ENCODE measurements at places on chromosomes 6 and 20. TPM values are rescaled to one million over a fixed set of nuclear protein-coding genes. Genes with fewer than 3 reads are reported as not detected.

GRCh38 chr6:95274686-95275235 is 302.6 kb upstream of the MANEA start:
- DNase-seq: no peak

DNA sequence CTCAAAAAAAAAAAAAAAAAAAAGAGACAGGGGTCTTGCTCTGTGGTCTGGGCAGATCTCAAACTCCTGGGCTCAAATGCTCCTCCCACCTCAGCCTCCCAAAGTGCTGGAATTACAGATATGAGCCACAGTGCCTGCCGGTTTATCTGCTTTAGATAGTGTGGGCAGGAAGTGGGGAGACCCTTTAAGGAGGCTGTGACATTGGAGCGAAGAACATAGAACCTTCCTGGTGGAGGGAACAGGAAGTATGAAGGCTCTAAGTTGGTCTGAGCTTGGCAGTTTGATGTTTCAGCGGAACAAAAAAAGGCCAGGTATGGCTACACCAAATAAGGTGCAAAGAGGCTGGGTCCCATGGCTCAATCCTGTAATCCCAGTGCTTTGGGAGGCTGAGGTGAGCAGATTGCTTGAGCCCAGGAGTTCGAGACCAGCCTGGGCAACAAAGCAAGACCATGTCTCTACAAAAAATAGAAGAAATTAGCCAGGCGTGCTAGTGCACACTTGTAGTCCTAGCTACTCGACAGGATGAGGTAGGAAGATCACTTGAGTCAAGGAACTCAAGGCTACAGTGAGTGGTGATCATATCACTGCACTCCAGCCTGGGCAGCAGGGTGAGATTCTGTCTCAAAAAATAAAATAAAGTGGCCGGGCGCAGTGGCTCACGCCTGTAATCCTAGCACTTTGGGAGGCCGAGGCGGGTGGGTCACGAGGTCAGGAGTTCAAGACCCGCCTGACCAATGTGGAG is 8.7 kb upstream of the ZMYND8 start:
- no peak for DNase-seq

DNA sequence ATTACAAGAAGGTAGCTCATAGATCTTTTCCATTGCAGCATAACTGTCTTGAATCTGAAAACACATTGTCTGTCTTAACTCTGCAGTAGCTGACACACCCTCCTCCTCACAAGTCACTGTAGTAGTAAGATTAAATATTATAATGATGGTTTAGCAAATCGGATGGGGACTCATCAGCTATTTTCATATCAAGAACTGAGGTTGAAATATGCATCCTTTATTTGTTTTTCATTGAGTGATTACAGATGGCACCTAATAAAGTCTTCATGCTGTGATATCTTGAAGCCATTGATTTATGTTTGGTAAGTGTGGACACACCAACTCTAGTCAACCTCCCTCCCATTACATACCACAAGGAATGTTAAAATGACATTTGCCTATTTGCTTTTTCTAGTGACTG is 267.4 kb upstream of the TAB2 start:
- no peak for DNase-seq

GRCh38 chr20:12095180-12095920 is 177.7 kb downstream of the BTBD3 start:
- DNase-seq: no peak

HTR1B gene
- 2.1 TPM for total RNA-seq

- no peak for DNase-seq
Measured at GRCh38 chr6:132520953-132521352, 8.0 kb upstream of the STX7 start.

All from dermis microvascular lymphatic vessel endothelial cell (primary cell).